ENCODE measurements at places on chromosomes 2 and 18.

DNA sequence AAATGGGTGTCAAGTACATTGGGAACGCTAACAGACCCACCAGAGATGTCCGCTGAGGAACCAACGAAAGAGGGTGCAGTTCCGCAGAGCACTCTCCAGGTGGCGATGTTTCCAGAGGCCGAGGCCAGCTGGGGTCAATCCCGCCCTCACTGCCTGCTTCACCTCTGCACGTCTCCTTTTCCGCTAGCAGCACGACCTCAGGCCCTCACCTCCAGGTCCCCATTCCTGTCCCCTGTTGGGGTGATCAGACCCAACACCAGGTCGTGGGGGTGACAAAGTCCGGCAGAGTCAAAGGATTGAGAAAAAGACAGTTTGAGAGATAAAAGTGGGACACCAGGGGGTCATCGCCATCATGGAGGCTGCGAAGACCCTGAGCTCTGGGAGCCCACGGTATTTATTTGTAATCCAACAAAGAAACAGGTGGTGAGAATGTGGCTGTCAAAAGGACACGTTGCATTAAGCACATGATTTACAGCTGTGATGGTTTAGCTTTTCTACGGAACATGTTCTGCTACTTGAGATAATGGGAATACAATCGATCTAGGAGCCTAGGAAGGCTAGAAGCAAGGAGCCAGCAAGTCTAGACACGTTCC lies 27.3 kb downstream of the ZAP70 start:
- DNase-seq, result no peak

GRCh38 chr2:88738271-88738670 lies 46.8 kb downstream of the RPIA start:
- DNase-seq, result no peak

GRCh38 chr2:136045835-136046570 lies 60.6 kb upstream of the DARS1 start:
- no peak for DNase-seq

GRCh38 chr2:210541290-210541902 lies 15.0 kb upstream of the CPS1 start:
- no peak for DNase-seq

- DNase-seq, result no peak
These were observed 10.0 kb upstream of the VPS54 start for GRCh38 chr2:64029116-64029665.

DNA sequence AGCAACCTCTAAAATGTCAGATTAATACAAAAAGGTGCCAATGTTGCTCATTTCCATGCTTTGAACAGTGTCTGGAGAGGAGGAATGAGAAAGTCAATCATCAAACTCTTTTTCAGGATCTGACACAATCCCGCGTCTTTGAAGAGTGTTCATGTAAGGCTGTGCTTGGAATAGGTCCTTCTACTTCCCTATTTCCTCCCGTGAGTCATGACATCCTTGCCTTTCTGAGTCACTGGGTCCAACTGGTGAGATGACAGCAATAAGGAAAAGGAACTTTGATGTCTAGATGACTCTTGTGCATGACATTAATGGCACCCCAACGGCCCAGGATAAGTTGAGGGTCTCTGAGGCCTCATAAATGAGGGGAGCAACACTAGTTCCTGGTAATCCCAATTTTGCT lies 109.0 kb upstream of the CELF4 start:
- DNase-seq, result no peak

GRCh38 chr18:48031641-48032040 lies 101.2 kb upstream of the SMAD2 start:
- DNase-seq, result no peak

GRCh38 chr2:201362396-201362795 lies 5.3 kb upstream of the FLACC1 start:
- DNase-seq, result no peak

DNA sequence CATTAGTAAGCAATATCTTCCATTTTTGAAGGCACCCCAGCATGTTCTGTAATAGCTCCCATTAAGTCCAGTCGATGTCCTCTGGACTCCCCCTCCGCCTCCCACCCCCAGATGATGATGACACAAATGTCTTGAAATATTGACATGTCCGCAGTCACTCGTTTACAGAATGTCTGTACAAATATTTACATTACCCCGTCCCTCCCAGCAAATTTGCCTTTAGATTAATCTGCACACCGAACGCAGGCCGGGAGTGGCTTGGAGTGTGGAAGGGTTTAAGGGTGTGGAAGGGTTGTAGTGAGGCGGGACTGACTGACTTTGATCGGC lies 853 bp upstream of the OSBPL6 start:
- no peak for DNase-seq

DNA sequence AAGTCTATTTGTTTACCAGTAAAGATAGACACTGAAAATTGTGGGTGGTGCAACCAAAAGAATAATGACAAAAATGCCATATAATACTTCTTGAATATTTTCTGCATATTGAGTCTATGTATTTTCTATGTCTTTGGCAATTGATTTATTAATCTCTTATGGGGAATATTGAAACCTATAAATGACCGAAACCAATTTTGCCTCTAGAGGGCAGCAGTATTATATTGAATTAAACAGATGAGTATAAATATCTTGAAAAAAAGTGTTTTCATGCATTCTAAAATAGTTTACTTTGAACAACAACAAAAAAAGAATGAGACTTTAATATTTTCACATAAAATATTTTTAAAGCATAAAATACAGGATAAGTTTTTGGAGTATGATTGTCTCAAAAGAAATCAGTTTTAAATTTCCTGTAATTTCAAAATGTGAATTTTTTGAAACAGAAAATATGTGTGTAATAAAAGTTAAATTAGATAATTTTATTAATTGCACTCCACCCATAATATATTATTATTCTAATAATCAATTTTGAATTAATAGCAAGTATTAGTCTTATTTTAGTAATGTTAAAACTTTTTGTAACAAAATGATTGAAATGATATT lies 49.9 kb upstream of the CALCRL start:
- no peak for DNase-seq

GRCh38 chr2:160812830-160813505 lies 319.4 kb upstream of the RBMS1 start:
- no peak for DNase-seq

DNA sequence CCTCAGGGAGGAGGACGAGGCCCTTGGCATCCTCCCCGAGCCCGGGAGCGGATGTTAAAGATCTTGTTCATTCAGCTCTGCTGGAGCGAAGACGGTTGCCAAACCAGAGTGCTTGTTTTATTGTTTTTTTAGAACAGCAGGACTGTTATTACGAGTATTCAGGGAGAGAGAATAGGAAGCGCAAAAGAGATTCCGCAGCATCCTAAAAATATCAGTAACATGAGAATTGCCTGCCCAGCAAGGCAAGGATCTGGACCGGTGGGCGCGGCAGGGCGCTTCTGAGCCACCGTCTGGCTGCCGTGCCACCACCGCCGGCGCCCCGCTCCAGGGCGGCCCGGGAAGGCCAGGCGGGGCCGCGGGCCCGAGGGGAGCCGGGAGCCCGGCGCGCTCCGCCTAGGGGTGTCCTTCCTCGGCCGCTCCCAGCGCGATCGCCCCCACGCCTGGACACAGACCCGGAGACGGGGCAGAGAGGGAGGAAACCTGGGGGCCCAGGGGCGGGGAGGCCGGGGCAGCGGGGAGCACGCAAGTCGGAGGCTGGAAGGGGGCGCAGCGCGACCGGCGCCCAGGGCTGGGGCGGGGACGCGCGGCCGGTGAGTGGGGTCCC lies 843 bp downstream of the CYS1 start:
- no peak for DNase-seq

- DNase-seq, result no peak
These were observed 40.9 kb upstream of the ATP6V1B1 start for GRCh38 chr2:70894765-70895164.
